Activated naive CD4-positive, alpha-beta T cell treated with Interleukin-2 at 50 U/mL for 16 hours (primary cell): ENCODE measurements at places on chromosomes 6 and 20.

GRCh38 chr20:53568351-53568750 lies 25.3 kb downstream of the ZNF217 start:
- DNase-seq, result no peak

DNA sequence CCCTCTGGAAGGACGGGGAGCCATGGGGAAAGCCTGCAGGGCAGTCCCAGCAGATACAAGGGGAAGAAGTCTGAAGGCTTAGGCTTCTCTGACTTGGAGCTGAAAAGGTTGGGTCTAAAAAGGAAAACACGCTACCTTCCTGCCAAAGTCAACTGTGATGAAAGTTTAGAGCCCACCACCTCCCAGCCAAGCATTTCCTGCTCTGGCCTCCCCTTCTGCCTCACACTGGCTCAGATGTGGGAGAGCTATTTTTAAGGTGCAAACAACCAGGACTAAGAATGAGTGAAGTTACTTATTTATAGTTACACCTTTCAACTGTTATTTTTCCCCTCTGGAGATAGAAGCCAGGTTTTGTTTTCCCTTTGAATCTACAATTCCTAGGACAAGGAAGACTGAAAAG lies 21.2 kb downstream of the NEDD9 start:
- no peak for DNase-seq

DNA sequence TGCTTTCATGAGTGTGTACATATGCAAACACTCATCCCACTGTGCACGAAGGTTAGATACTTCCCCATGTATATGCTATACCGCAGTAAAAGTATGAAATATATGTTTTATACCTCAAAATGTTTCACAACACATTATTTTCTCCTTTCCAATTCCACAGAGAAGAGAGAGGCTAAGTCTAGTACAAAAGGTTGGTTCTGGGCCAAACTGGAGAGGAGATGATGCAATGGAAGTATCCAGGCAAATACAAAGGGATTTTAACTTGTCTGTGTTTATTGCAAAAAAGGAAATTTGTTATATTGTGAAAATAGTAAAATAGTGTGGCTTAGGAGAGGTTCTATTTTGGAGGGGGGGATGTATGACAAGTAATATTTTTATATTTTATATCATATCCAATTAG lies 112.6 kb downstream of the PLCB1 start:
- no peak for DNase-seq

DNA sequence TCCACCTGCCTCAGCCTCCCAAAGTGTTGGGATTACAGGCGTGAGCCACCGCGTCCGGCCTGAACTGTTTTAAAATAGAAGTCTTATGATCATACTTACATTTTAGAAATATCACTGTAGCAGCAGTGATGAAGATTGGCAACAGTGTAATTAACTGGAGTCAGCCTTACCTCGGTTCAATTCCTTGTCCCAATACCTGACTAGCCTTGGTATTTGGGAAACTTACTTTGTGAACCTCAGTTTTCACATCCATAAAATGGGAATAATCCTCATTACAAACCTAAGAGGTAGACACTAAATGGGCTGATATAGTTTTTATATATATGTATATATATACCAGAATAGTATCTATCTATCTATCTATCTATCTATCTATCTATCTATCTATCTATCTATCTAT lies 19.3 kb downstream of the PHF20 start:
- no peak for DNase-seq

GRCh38 chr20:24462460-24463010 lies 6.9 kb upstream of the SYNDIG1 start:
- no peak for DNase-seq

DNA sequence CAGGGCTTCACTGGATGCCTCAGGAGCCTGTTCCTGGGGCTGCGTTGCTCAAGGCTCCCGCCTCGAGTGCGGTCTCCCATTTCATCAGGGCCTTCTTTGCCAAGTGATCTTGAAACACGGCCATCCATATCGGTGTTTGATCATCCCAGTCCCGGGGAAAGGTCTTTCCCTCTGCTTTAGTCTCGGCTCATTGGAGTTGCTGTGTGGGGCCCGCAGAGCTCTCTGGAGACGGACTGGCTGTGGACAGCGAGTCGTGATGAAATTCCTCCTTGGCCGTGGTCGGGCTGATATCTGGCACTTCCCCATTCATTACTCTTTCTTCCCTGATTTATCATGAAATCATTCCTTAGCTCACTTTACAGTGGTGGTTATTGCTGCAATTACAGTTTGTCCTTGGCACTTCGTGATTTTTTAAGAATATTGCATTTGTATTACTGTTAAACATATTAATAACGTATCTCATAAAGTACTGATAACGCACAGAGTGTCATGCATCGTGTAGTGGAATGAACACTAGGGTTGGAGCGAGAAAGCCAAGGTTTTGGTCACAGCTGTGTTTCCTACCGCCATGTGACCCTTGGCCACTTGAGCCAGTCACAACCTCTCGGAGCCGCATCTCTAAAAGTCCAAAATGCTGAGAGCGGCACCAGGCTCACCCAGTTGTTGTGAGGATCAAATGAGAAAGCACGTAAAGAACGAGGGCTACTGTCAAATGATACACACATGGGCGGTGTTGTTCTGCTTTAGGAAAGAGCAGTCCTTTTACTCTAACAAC lies 71.8 kb downstream of the MTHFD1L start:
- DNase-seq, result no peak

DNA sequence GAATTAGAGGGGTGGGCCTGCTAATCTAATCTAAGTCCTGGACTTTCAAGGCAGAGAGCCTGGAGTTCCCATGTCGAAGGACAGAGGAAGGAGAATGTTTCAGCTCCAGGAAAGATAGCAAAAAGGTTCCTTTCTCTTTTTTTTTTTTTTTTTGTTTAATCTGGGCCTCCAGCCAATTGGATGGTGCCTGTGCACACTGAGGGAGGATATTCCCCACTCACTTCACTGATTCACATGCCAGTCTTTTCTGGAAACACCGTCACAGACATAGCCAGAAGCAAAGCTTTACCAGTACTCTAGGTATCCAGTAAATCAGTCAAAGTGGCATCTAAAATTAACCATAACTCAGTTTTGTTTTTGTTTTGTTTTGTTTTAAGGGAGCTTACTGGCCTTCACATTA lies 721.1 kb downstream of the TENT5A start:
- DNase-seq, result no peak

DNA sequence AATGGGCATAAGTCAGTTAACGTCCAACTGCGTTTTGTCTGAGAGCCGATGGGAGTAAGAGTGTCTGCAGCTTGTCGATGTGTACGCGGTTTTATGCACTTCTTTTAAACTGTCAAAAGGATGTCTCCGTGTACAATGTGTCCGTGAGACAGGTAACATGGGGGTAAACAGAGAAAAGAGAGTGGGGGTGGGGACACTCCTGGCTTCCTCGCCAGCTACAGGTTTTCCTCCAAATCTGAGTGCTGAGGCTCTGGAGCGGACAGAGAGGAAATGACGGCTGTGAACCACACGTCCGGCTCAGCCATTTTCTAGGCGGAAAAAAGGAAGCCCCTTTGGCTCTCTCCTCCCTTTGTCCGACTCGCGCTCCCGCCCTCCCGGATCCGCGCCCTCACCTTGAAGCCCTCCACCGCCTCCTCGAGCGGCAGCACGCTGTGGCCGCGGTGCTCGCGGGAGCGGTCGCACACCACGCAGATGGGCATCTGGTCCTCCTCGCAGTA lies 916 bp downstream of the TRIM27 start:
- DNase-seq, result peak; percentile 43

- DNase-seq, result no peak
Observed at GRCh38 chr20:34084227-34084923, 27.7 kb downstream of the EIF2S2 start.

DNA sequence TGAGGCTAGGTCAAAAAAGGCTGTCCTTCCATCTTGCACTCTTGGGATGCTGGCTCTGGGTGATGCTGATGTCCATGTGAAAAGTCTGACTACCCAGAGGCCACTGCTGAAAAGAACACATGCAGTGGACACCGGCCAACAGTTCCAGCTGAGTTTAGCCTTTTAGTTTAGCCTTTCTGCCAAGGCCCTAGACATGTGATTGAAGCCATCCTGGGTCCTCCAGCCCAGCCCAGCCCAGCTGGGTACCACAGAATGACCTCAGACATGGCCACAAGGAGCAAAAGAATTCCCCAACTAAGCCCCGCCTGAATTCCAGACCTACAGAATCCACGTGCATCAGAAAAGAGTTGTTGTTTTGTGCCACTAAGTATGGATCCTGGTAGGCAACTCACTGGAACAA lies 17.4 kb downstream of the PIGT start:
- no peak for DNase-seq

- no peak for DNase-seq
Observed at GRCh38 chr6:126383203-126383602, 43.3 kb downstream of the CENPW start.

DNA sequence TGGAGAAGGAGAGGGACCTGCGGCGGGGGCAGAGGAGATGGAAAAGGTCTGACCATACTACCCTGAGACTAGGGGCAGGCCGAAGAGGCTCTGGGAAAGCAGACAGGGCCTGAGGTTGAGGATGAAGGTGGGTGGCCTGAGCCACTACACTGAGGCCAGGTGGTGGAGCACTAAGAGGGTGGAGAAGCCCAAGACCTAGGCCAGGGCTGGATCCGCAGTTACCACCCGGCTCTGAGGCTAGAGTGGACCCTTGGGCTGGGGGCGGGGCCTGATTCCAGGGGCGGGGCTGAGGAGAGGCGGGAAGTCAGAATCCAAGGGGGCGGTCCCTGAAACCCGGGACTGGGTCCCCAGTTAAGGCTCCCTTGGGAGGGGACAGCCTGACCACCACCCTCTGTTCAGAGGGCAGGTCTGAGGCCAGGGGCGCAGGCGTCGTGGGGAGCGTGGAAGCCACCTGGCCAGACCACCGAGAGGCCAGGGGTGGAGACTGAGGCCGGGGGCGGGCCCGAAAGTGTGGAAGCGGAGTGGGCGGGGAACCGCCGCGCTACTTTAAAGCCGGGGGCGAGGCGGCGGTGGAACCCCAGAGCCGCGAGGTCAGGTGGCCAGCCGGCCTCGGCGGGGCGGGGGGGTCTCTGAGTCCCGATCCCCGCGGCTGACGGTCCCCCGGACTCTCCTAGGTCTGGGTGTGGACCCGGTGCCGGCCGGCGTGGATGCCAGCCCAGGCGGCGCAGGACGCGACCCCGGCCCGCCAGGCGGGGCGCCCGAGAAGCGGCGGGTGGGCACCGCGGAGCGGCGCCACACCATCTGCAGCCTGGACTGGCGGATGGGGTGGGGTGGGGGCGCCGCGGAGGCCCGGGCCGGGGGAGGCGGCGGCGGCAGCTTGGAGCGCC lies 8.3 kb downstream of the CCM2L start:
- DNase-seq, result peak; percentile 52
